ENCODE measurements at places on chromosomes 2 and 18. TPM values are rescaled to one million over a fixed set of nuclear protein-coding genes. Genes with fewer than 3 reads are reported as not detected.

Gene B3GNT7
- total RNA-seq = 0.34 TPM

Gene IKZF2
- total RNA-seq = 7.0 TPM

Gene GPAT2
- total RNA-seq = 2.8 TPM

Gene ASB18
- total RNA-seq = not detected

Gene ATP5F1A
- total RNA-seq = 703 TPM

All from hair follicular keratinocyte (primary cell).